GM23338 (cell line): ENCODE measurements at places on chromosomes 11 and 22.

GRCh38 chr11:69333149-69333710 is 39.3 kb downstream of the MYEOV start:
- DNase-seq = no peak

DNA sequence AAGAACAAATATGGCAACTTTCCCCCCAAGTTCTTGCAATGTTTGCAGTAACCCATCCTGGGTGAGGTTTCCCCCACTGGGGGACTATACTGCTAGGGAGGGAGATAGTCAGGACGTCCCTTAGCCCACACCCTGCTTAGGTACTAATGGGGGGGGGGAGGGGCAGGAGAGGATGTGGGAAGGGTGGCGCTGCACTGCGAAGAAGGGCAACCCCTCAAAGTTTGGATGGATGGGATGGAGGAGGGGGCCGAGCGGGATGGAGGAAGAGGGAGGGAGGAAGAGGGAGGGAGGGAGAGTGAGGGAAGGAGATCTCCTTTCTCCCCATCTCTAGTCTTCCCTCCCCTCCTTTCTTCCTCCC is 100.6 kb upstream of the HSD17B12 start:
- DNase-seq = peak; percentile 83

DNA sequence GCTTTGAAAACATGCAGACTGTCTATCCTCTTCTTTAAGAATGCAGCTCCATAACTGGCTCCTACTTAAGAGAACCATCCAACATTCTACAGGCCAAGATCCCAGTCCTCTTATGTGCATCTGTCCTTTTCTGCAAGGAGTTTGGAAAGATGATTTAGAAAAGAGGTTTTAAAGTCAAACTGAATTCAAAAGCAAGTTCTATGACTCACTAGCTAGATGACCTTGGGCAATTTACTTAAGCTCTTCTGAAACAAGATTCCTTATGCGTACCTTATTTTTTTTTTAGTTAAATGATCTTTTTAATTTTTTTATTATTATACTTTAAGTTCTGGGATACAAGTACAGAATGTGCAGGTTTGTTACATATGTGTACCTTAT is 29.2 kb downstream of the GUCY1A2 start:
- DNase-seq = no peak

DNA sequence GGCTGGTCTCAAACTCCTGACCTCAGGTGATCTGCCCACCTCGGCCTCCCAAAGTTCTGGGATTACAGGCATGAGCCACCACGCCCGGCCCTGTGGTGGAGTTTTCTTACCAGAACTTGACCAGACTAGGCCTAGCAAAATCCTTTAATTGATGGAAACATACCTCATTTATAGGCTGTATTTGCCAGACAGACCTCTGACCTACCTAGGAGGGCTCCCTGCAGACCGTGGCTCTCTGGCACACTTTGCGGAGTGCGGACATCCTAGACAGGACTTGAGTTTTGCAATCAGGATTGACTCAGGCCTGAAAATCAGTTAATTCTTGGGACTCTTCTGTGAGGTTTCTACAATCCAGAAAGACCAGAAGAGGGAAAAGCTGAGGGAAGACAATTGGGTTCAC is 53.1 kb downstream of the FEZ1 start:
- no peak for DNase-seq

- DNase-seq = no peak
These were observed 300.9 kb upstream of the DDI1 start for GRCh38 chr11:103735497-103736032.

DNA sequence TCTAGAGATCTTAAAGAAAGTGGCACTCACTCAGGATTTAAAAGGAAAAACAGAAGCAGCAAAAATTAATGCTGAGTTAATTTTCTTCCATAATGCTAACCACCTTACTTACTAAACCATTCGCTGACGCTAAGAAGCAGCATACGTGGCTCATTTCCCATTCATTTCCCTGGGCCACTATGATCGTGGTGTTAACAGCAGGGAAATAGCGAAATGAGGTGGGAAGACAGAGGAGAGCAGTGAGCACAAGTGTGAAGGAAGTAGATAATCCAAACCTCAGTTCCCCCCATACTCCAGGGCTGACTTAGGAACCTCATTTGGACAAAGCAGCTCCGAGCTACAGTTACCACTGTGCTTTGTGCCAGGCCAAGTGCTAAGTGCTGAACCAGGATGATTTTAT is 723.2 kb downstream of the OPCML start:
- no peak for DNase-seq

DNA sequence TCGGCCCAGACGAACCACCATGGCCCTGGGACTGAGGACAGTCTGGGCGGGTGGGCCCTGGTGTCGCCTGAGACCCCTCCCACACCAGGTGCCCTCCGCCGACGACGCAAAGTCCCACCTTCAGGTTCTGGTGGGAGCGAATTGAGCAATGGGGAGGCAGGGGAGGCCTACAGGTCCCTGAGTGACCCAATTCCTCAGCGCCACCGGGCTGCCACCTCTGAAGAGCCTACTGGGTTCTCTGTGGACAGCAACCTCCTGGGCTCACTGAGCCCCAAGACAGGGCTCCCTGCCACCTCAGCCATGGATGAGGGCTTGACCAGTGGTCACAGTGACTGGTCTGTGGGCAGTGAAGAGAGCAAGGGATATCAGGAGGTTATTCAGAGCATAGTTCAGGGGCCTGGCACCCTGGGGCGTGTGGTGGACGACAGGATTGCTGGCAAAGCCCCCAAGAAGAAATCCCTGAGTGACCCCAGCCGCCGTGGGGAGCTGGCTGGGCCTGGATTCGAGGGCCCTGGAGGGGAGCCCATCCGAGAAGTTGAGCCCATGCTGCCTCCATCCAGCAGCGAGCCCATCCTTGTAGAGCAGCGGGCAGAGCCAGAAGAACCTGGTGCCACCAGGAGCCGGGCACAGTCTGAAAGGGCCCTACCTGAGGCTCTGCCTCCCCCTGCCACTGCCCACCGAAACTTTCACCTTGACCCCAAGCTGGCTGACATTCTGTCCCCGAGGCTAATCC is 2.8 kb downstream of the ARHGEF17 start:
- no peak for DNase-seq

- no peak for DNase-seq
These were observed 7.8 kb upstream of the IFTAP start for GRCh38 chr11:36586543-36586942.

DNA sequence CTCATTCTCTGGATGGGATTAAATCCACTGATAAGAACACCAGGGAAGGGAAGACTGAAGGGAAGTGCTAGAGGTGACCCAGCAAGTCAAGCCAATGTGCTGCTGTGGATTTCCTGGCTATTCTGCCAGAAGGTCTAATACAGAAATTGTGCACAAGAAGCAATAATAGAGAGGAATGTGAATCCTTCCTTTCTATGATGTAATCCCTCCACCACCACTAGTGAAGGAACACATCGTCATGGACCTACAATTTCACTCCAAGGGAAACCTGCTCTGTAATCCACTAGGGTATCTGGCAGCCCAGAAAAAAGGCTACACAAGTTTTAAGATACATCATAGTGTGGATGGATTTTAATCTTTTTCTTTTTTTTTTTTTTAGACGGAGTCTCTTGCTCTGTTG is 17.4 kb downstream of the LARGE2 start:
- DNase-seq = no peak

GRCh38 chr11:18367431-18367830 is 26.9 kb upstream of the LDHA start:
- DNase-seq = no peak

GRCh38 chr22:48957311-48957986 is 870.2 kb downstream of the BRD1 start:
- no peak for DNase-seq

GRCh38 chr22:23786261-23786710 is 480 bp upstream of the SMARCB1 start:
- no peak for DNase-seq

GRCh38 chr11:62266558-62266957 is 3.4 kb upstream of the SCGB2A2 start:
- no peak for DNase-seq

- DNase-seq = peak; percentile 88
These were observed 41.4 kb upstream of the TTLL12 start for GRCh38 chr22:43228330-43228729.

DNA sequence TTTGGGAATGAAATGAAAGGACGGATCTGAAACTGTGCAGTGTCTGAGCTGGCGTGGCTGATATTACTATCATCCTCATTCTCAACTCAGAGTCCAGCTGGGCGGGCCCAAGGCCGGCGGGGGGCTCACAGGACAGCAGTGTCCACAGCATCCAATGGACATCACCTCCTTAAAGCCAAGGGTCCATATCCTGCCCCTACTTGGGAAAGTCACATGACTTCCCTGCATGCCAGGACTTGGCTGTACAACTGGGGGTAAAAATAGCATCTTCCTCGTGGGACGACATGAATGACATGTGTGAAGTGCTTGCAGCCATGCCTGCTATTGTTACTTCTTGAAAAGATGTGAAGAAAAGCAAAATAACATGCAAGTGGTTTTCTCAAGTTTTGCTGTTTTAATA is 82.3 kb downstream of the TRMU start:
- no peak for DNase-seq

- no peak for DNase-seq
These were observed 26.6 kb downstream of the DKK3 start for GRCh38 chr11:11981840-11982239.

DNA sequence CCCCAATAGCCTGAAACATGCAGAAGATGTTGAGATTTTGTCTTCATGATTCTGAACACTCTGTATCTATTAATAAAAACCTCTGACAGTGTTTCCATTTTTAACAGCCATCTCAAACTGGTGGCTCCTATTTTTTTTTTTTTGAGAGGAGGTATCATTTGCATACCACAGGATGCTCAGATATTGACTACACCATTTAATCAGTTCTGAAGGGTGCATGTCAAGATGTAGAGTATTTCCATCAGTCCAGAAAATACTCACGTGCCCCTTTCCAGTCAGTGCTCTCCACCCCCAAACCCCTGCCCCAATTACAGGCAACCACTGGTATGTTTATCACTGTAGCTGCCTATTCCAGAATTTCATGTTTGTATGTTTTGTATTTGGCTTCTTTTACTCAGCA is 85.3 kb upstream of the SORL1-AS1 start:
- no peak for DNase-seq

- no peak for DNase-seq
These were observed 28.4 kb upstream of the SIK2 start for GRCh38 chr11:111573821-111574249.

GRCh38 chr11:64449381-64450167 is 90.6 kb downstream of the RPS6KA4 start:
- peak; percentile 90 for DNase-seq

- no peak for DNase-seq
These were observed 36.0 kb upstream of the LDLRAD3 start for GRCh38 chr11:35907648-35908431.

- no peak for DNase-seq
These were observed 170.4 kb downstream of the MAML2 start for GRCh38 chr11:96172604-96173003.

- DNase-seq = no peak
These were observed 63.7 kb downstream of the ETS1 start for GRCh38 chr11:128523641-128524040.

GRCh38 chr22:39643311-39644083 is 72.9 kb downstream of the CACNA1I start:
- no peak for DNase-seq

GRCh38 chr11:17221968-17222367 is 14.2 kb upstream of the PIK3C2A start:
- DNase-seq = no peak

- peak; percentile 83 for DNase-seq
These were observed at the start of gene CLCF1 for GRCh38 chr11:67372993-67373647. TSS of gene CLCF1 (minus strand) at chr11:67373598. CDS start at chr11:67373539, 59 bp downstream.

DNA sequence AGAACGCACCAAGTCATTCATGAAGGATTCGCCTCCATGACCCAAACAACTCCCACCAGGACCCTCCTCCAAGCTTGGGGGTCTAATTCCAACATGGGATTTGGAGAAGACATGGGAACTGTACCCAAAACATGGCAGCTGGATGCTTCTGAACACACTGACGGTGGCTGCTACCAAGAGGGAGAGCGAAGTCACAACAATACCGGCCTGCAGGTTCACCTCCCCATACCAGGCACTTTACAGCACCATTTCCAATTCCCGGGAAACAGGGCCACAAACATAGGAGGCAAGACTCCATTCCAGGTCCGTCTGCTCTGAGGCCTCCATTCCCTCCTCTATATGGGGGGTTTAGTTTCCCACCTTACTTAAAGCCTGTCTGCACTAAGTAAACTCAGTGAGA is 75.8 kb downstream of the LINC01488 start:
- no peak for DNase-seq

GRCh38 chr11:68523743-68524142 is 63.2 kb downstream of the PPP6R3 start:
- no peak for DNase-seq

DNA sequence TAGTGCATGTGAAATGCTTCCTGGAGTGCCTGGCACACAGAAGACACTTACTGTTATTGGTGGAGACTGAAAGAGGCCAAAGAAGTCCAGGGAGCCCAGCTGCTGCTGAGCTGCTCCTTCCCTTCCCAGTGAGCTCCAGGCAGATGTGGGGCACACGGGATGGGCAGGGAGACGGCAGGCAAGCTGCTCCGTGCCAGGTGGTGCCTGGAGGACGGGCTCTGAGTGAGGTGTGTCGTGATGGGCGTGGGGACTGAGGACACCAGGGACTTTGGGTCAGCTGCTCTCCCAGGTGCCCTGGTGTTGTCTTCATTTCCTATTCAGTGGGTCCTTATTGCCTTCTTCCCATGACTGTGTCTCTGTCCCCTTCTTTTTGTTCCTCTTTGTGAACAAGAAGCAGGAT is 19.5 kb downstream of the TAB1 start:
- no peak for DNase-seq

- peak; percentile 20 for DNase-seq
These were observed 33.8 kb downstream of the ZNF280B start for GRCh38 chr22:22474733-22475132.

GRCh38 chr11:46690702-46691101 is 9.7 kb downstream of the ARHGAP1 start:
- DNase-seq = no peak

DNA sequence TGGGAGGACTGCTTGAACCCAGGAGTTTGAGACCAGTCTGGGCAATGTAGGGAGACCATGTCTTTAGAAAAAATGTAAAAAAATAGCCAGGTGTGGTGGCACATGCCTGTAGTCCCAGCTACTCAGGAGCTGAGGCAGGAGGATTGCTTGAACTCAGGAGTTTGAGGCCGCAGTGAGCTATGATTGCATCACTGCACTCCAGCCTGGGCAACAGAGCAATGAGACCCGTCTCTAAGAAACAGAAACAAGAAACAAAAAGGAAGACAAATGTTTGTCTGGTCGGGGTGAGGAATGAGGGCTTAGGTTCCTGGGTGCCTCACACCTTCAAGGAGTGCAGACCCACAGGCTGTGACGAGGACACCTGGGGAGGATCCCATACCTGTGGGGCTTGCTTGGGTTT is 191.9 kb downstream of the CEP164 start:
- no peak for DNase-seq
